Stimulated activated CD4-positive, alpha-beta T cell treated with anti-CD3 and anti-CD28 coated beads, Interleukin-12 subunit alpha, Interleukin-12 subunit beta, amount 100 ng/mL, for 24 hours (primary cell): ENCODE measurements at places on chromosomes 6 and 20.

DNA sequence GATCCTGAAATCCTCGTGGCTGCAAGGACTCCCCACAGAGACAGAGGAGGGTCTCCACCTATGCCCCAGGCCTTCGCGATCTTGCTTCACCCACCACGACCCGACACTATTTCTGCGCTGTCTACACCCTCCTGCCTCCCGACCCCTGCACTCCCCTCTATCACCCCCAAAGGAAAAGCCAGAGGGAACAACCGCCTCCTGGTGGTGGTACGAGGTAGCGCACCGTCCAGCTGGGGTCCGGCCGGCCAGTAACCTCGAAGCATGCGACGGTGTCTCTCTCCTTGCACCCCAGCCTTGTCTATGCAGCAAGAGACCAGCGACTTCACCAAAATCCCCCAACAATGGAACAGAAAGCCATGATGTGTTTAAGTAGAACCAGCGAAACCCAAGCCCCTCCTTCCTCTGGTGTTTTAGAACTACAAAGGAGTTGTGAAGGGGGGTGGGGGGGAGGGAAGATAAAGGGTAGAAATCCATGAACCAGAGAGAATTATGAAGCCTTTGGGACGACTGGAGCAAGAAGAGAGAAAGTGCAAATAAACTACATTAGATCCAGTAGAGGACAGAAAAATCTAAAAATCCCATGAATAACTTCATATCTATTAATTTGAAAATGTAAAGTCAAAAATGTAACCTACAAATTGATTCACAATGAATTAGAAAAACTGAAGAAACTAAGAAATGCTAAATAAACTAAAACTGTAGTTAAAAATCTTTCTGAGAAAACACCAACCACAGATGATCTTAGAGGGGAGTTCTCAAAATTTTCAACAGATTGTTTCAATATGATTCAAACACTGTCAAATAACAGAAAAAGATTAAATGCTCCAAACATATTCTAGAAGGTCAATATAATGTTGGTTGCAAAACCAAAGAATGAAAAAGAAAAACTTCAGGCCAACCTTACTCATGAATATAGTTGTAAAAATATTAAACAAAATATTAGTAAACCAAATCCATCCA is 168.0 kb downstream of the CDK19 start:
- DNase-seq = no peak

GRCh38 chr20:7585126-7585679 is 355.1 kb downstream of the HAO1 start:
- no peak for DNase-seq

- no peak for DNase-seq
Measured at GRCh38 chr20:20732641-20733040, 20.2 kb upstream of the RALGAPA2 start.

DNA sequence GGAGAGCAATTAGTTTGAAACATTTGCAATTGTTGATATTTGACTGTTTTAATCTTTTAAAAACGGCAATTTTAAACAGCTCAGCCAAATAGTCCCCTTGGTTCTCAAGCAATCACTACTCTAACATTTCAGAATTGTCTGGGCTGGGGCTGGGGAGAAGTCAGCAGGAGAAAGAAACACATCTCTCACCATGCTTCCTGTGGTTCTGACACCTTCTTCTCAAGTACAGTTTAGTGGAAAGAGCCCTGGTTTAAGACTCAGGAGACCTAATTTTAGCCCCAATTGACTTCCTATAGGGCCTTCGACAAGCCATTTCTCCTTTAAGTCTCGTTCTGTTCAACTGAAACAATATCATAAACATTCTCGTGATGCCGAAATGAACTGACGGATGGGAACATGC is 168.4 kb upstream of the CDYL start:
- DNase-seq = no peak

GRCh38 chr6:52015953-52016352 is 71.5 kb downstream of the PKHD1 start:
- no peak for DNase-seq

GRCh38 chr6:168363811-168364792 is 44.5 kb upstream of the DACT2 start:
- DNase-seq = no peak

DNA sequence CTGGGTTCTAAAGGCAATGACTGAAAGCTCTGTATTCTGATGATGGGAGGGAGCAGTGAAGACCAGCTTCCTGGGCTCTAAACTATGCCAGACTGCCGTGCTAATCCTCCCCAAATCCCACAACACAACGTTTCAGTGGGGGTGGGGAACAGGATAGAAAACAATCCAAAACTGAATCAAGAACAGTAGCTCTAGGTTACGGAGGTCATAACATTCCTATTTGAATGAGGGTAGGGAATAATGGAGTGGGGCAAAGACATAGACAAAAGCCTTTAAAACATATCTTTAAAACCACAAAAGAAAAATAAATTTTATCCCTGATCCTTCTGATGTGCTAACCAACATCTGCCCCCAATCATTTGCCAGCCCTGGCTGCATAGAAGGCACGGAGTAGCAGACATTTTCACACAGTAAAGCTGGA is 7.8 kb downstream of the USP49 start:
- DNase-seq = no peak

DNA sequence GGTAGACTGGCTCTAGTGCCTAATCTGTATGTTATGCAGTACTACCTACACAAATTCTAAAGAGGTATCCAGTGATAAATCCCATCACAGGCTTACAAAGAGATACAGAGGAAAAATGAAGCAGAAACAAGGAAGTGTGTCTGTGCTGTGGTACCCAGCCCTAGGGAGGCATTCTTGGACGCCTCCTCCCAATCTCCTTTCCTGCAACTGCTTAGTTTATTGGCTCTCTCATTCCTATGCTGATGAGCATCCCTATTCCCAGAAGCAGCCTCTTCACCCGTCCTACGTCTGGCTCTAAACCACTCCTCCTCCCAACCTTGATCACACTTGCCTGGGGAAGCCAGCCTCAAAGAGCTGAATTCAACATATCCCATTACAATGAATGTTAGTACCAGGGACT is 34.5 kb upstream of the TGM6 start:
- DNase-seq = no peak

DNA sequence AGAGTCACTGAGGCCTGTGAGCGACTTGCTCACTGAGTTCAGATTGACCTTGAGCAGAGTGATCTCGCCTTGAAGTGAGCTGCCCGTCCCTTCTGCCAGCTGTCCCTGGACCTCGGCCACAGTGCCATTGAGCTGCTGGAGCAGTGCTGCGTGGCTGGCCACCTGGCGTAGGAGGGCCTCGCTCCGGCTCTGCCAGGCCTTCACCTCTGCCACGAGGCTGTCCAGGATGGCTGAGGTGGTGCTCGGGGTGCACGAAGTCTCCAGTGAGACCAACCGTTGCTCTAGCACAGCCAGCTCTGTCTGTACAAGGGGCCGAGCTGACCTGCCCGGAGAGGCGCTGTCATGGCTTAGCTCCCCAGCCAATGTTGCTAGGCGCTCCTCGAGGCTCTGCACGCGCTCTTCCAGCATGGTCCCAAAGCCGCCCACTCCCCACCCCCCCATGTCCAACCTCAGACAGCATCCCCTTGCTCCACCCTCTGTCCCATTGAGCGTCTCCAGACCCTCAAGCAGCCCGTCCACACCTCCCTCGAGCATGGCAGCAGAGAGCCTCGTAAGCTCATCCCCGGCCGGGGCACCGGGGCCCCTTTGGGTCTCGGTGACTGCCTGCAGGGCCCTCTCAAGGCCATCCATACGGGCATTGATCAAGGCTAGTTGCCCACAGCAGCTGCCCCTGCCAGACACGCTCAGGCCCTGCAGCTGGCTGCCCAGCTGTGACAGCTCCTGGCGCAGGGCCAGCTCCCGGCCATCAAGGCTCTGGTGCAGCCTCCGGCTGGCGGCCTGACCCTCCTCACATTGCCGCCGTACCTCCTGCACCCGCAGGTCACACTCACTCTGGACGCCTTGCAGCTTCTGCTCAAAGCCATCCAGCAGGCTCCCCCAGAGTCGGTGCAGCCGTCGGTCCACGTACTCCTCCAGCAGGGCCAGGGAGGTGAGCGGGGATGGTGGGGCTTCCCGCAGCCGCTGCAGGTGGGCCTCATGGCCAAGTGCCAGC is 4.6 kb downstream of the EMILIN3 start:
- DNase-seq = no peak

GRCh38 chr20:54914995-54915394 is 439.6 kb downstream of the DOK5 start:
- no peak for DNase-seq

GRCh38 chr20:16922834-16923233 is 174.7 kb downstream of the OTOR start:
- no peak for DNase-seq

DNA sequence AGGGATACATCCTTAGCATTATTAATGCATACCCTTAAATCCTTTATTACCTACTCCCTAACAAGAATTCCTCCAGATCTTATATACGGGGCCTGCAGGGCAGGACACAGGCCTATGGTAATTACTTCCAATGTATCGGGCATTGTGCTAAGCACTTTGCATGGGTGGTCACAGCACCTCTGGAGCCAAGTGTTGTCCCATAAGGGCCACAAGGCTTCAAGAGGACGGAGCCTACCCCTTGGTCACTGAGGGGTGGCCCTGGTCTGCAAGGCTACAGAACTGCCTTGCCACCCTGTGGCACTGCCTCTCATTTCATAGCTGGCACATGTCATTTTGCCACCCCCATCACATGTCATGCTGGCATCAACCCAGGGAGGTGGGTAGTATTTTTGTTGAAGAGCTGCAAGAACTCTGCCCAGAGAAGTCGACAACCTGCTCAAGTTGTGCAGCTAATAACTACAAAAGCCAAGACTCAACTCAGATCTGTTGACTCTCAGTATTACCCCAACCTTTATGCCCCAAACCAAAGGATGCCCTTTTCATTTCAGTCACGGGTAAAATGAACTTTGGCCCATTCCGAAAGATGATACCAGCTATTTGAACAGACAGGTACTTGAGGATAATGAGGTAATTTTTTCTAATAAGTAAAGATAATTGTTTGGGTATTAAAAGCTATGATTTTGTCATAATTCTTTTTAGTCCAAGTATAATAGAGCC is 144.1 kb upstream of the AKAP12 start:
- DNase-seq = no peak

GRCh38 chr6:111052171-111052570 is 35.1 kb upstream of the SLC16A10 start:
- DNase-seq = no peak

- no peak for DNase-seq
Measured at GRCh38 chr20:42024653-42025052, 406.5 kb upstream of the CHD6 start.

DNA sequence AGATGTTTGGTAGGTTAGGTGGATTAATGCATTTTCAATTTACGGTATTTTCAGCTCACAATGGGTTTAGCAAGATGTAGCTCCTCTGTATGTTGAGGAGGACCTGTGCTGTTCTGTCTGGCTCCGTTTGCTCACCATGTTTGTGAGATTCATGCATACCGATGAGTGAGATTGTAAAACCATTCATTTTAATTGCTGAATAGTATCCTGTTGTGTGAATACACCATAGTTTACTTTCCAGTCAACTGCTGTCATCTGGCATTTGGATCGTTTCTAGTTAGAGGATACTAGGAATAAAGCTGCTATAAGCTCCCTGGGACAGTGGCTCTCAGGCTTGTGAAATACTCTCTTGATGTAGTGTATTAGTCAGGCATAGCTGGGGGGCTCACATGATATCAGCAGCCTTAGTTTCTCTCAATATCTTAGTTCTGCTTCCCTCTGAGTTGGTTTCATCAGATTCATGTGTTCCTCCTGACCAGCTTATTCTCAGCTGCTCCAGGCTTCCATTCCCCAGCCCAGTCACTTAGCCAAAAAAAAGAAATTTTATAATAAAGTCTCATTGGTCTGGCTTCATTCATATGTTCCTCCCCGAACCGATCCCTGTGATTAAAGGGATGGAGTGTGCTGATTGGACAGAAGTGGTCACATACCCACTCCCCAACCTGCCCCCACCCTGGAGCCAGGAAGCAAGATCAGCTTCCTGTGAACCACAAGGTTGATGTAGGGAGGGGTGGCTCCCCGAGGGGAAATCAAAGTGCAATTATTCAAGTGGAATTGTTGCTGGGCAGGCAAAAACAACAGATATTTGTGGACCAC is 10.9 kb upstream of the B4GALT5 start:
- DNase-seq = no peak

DNA sequence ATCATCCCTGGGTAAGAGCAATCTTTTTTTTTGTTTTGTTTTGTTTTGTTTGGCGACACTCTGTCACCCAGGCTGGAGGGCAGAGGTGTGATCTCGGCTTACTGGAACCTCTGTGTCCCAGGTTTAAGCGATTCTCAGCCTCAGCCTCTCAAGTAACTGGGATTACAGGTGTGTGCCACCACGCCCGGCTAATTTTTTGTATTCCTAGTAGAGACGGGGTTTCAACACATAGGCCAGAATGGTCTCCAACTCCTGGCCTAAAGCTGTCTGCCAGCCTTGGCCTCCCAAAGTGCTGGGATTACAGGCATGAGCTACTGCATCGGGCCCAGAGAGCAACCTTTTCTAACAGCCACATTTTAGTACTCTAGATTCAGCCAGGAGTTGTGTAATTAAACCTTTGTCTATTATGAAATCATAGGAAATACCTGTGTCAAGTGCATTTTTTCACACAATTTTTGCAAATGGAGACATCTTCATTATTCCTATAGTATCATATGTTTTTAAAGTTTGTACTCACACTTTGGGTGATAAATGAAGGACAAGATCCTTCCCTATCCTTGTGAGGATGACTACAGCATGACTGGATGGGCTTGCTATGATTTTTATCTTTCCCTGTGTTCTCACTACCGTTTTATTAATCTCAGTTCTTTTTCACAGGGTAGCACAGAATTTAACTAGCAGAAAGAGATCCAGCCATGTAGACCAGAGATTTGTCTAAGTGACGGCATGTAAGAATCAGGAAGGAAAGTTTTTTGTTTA is 82.6 kb downstream of the OR2B2 start:
- DNase-seq = no peak

GRCh38 chr20:15440049-15440820 is 1102.8 kb upstream of the FLRT3 start:
- no peak for DNase-seq

DNA sequence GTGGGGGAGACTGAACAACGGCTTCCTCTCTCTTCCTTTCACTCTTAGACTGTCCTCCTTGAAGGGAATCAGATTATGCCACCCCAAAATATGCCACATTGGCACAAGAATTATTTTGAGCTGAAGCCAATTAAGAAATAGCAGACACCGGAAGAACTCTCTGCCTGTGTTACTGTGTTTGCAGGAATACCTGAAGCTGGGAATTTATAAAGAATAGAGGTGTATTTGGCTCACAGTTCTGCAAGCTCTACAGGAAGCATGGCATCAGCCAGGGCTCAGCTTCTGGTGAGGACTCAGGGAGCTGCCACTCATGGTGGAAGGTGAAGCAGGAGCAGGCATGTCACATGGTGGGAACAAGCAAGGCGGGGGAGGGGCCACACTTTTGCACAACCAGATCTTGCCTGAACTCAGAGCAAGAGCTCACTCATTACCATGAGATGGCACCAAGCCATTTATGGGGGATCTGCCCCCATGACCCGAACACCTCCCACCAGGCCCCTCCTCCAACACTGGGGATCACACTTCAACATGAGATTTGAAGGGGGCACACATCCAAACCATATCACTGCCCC is 46.0 kb downstream of the PCNA start:
- no peak for DNase-seq
